Hematopoietic multipotent progenitor cell treated with erythropoietin and hydrocortisone succinate and interleukin-3 and kit ligand, for 6 days (in vitro differentiated cells): ENCODE measurements at places on chromosomes 2 and 18.

DNA sequence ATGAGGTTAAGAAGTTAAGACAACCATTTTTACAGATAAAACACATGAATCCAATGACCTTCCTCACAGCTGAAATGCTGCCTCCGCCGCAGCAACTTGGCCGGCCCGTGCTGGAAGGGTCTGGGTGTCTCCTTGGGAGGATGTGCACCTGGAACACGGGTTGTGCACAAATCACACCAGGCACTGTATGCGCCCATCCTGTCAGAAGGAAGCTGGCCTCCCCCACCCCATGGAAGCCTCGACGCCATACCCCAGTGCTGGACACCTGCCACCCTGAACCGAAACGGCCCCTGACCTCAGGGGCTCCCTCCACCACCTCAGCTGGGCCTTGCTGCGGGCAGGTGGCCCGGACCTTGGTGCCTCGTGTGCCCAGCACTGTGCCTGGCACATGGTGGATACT lies 111.8 kb downstream of the PXDN start:
- no peak for DNase-seq

GRCh38 chr2:188940171-188940570 lies 34.0 kb upstream of the COL3A1 start:
- DNase-seq, result no peak

- no peak for DNase-seq
Measured at GRCh38 chr2:180747728-180748127, 232.7 kb upstream of the UBE2E3 start.

DNA sequence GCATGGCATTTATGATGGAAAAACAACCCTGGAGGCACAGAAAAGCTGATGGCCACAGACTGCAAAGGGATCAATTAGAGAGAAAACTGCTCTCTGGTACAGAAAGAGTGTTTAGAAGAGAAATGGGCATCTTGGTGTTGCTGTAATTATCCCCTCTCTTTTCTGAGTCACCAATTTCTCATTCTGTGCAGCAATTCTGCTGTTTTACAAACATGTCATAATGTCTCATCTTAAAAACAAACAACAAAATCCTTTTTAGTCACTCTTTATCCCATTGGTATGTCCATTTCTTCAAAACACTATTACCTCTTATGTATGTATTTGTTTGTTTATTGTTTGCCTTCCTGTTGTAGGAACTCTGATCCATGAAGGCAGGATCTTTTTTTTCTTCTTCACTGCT lies 73.9 kb upstream of the HK2 start:
- no peak for DNase-seq
